Jurkat, Clone E6-1 (cell line): ENCODE measurements at places on chromosomes 6 and 20.

- DNase-seq: no peak
Observed at GRCh38 chr20:24743641-24744040, 205.4 kb upstream of the CST7 start.

DNA sequence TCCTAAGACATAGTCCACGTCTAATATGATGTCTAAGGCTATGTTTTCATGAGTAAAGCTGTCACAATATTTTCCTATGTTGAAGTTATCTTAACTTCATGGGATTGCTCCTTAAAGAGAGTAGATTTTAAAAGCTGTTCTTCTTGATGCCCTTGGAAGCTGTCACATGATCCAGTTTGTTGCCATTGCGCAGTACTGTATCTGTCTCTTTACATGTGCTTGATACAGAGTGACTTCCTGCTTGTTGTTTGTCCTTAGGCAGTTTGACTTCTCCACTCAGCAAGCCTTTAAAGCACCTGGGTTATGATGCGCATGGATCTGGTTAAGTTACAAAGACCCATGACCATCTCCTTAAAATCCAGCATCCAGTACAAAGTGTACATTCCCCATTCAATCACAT is 85.4 kb downstream of the CDYL start:
- no peak for DNase-seq

DNA sequence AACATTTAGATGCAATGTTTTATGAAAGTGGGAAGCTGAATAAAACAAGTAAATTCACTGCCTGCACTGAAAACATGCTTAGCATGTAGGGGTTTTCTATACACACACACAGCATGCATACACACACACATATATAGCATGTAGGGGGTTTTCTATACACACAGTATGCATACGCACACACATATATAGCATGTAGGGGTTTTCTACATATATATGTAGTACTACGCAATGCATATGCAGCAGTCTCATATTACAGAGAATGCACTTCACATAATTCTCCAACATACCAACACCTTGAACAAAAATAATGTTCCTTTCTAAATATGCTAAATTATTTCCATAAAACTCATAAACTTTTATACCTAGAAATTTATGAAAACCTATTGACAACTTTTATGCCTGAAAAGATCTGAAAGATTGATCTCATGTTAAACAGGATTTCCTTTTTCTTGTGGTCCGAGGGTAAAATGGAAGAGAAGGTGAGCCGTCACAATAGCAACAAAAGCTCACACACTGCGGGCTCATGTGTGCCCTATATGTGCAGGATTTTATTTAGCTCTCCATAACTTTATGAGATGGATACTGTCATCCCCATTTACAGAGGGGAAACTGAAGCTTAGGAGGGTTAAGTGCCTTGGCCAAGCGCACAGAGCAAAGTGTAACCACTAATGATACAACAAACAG is 81.9 kb upstream of the TULP1 start:
- DNase-seq: no peak

GRCh38 chr6:140070846-140071473 is 696.5 kb upstream of the CITED2 start:
- no peak for DNase-seq

GRCh38 chr6:64034291-64034690 is 398.7 kb downstream of the PHF3 start:
- DNase-seq: no peak
